ENCODE measurements at places on chromosomes 6 and 20.
A peak's percentile ranks its signal among the peaks of the same experiment; 100 is the strongest.

- DNase-seq = no peak
Observed at GRCh38 chr6:70474751-70475150, 61.4 kb downstream of the FAM135A start.

DNA sequence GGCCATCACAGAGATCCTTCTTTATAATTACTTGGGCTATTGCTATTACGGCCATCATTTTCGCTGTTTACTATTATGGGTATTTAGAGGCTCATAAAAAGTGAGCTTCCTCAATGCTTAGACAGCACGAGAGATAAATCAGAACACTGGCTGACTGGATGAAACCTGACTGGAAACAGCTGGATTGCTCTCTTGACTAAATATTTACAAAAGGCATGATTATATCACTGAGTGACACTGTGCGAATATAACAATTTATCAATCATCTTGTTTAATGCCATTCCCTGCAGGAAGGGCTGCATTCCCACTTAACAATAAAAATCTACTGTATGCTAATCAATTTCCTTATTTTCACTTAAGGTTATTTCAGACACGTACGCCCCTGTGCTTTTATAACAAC, 260.1 kb upstream of the ARID1B start:
- no peak for DNase-seq

- no peak for DNase-seq
Observed at GRCh38 chr6:5172897-5173474, 87.8 kb downstream of the LYRM4 start.

DNA sequence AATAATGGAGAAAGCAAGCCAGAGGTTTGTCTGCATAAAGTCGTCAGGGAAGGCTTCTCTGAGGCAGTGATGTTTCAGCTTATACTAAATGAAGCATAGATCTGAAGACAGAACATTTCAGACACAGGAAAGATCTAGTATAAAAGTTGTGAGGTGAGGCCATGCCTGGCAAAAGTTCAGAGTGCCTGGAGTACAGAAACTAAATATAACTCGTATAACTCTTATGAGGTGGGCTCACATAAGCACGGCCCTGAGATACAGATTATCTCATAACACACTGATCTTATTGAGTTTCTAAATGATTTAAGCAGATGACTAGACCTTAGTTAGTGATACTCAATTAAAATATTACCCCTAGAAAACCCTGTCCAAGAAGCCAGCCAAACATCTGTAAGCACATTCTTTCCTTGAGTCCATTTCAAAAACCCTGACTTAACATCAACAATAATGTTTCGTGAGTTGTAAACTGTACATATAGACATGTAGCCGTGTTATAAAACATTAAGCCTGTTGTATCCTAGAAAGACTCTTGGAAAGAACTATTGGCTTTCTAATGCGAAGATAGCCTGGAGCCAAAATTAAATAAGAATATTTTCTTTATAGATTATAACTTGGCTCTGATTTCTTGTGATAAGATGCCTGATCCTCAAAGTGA, 667.6 kb downstream of the TENT5A start:
- no peak for DNase-seq

DNA sequence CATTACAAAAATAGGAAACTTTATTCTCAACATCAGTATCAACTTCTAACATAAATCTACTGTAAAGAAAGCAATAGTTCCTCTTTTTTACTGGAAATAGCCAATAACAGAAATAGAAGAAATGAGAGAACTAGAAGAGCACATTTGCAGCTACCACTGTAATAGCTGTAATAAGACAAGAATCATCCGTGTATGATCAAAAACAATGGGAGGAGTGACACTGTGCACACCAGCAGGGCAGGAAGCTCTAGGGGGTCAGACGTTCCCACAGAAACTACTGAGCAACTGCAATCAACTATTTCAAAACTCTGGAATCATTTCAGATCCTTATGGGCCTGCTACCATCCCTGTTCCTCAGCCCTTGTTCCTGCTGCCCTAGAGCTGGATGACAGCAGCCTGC, 43.7 kb downstream of the NINL start:
- no peak for DNase-seq

DNA sequence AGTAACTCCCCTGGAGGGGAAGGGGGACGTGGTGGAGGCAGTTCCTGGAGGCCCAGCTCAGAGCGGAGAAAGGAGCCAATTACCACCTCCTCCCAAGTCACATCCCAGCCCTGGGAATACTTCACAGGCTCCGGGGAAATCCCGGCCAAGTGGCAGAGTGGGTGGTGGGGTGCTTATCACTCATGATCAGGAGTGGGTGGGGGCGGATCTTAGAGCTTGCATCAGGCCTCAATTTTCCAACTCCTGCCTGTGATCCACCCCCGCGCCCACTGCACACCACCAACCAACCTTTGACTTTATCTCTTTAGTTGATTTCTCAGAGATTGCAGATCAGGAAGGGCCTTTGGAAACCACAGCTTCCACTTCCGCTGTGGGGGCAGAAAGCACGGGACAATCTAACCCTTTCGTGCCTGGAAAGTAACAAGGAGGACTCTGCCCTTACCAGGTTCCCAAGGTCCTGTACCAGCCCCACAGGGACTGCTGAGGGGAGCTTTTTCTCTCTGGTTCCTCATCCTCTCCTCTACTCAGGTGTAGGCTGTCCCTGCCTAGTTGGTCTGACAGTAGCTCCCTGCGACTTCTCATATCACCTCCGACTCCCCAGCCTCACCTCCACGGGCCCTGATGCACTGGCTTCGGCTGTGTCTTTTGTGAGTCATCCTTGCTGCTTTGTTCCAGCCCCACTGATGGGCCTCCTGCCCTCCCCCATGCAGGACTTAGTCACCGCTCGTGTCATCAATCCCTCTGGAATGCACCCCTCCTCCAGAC, 24.9 kb upstream of the IER3 start:
- no peak for DNase-seq

DNA sequence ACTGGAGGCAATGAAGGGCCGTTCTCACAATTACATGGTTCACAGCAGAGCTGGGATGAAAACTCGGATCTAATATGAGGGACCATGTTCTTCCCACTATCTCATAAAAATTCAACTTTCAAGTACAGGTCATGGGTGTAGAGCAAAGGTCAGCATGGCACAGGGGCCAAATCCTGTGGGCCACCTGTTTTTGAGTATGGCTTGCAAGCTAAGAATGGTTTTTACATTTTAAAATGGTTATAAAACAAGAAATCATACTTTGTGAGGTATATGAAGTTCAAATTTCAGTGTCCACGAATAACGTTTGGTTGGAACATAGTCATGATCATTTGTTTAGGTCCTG, 4.6 kb downstream of the MAP3K5 start:
- no peak for DNase-seq

DNA sequence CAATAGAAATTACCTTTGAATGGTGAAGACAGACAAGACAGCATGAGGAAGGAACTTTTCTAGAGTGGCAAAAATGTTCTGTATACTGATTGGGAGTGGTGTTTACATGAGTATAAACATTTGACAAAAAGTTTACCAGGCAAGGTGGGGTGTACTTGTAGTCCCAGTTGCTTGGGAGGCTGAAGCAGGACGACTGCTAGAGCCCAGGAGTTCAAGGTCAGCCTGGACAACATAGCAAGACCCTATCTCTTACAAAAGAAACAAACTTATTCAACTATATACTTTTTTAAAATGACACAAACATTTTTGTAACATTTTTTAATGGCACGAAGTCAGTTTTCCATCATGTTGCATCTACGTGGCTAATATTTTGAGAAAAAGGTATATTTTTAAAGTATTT, 40.5 kb downstream of the ZHX3 start:
- DNase-seq = no peak

DNA sequence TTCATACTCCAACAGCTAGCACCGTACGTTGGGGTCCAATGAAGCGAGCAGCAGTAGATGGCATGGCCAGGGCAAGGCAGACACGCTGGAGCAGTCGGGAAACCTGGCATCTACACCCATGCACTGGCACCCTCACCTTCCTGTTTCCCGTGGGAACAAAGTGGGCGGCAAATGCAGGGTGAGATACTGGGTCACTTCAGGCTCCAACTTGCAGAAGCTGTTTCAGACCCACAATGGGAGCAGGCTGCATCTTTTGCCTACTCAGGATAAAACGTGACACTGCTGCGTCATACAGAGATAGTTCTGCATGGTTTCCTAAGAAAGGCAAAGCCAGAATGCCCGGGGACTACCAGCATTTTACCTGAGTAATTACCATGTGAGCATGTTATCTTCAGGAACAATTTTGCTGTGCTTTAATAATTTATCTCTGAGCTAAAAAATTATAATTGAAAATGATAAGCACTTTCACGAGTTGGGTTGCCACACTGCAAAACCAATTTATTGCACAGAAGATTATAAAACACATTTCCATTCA, 10.9 kb upstream of the CD93 start:
- no peak for DNase-seq

DNA sequence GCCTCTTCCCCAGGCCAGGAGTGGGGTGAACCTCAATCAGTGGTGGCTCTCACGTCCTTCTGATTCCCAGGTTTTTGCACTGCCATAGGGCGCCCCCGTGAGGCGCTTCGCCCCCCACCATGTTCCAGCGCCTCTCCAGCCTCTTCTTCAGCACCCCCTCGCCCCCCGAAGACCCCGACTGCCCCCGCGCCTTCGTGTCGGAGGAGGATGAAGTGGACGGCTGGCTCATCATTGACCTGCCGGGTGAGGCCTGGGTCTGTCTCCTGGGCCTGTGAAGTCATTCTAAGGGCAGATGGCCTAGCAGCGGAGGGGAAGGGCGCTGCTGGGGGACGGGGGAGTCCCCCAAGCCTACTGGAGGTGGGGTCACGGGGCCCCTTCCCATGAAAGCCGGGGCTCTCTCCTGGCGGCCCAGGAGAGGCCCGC, 4.5 kb downstream of the TP53INP2 start:
- DNase-seq = peak; percentile 58

- no peak for DNase-seq
Observed at GRCh38 chr6:132598473-132598872, 8.9 kb upstream of the TAAR5 start.

DNA sequence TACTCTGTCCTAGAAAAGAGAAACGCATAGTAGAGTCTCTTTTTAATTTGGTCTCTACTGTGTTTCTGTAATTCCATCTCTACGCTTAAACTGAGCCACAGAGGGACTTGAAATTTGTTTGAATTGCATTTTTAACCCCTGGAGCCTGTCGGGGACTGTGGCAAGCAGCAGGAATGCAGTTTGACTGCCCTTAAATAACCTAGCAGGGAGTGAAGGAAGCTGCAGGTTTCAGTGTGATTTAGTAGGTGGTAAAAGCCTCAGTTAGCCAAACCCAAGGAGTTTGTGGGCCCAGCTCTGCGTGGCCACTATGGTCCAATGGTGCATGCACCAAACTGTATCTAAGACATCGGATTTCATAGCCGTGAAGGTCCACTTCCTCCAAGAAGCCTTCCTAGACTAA, 70.3 kb upstream of the MC3R start:
- no peak for DNase-seq

DNA sequence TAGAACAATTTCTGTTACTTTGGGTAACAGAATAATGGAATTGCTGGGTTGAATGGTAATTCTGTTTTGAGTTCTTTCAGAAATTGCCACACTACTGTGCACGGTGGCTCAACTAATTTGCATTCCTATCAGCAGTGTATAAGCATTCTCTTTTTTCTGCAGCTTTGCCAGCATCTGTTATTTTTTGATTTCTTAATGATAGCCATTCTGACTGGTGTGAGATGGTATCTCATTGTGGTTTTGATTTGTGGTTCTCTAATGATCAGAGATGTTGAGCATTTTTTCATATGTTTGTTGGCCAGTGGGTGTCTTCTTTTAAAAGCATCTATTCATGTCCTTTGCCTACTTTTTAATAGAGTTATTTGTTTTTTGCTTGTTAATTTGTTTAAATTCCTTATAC, 846.8 kb downstream of the KIF16B start:
- DNase-seq = no peak

DNA sequence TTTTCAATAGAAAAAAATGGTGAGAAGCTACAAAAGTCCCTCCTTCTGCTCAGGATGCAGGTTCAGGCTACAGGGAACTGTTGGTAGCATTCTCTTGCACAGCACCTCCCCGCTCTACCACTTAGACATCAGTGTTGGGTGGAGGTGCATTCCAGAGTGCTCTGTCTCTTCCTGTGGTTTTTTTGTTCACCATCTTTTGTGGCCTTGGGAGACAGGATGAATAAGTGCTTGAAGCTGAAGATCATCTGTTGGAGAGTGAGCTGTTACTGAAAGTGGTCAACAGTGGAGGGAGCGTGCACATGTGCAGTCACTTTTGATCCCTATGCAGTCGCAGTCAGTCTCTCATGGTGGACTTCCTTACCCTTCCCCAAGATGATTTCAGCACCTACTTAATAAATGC, 16.6 kb upstream of the BTBD3 start:
- no peak for DNase-seq

DNA sequence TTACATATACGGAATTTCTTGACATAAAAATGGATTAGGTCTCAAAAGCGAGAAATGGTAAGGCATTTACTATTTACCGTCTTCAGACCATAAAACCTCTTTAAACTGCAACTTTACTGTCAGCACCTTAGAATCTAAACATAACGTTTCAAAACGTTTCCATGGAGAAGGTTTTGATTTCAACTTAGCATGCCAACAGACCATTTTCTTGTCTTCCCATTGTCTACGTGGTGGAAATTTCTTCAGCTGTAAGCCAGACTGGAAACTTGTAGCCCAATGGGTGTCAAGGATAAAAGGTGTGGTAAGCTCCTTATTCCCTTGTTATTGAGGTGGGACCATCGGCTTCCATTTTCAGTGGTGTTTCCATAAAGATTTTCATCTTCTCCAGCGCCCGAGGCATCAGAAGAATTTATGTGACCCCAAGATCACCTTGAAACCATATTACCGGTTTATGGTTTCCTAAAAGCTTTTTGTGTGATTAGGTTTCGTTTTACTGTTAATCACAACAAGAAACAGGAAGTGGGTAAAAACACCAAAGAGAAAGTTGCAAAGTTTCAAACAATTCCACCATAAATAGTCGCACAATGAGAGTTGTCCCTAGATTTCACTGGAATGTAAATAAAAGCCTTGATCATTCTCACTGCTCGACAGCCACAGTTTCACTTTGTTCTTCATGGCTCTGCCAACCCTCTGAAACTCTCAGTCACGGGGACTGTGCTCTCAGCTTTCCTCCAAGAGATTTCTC, 63.0 kb upstream of the CD2AP start:
- DNase-seq = no peak

DNA sequence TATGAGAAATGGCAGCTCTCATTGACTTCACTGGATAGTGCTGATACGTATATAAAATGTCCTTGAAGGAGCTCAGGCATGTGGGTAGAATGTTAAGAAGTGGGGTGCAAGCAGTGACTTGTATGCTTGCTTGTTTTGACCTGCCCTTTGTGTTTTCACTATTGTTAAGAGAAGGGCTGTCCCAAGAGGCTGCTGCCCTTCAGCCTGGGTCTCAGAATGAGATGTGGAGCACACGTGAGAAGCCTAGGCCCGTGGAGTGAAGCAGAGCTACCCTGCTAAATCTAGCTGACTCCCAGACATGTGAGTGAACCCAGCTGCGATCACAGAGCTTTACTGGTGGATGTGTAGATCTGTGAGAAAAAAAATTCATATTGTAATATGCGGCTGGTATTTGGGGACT, 305.3 kb upstream of the RGS17 start:
- DNase-seq = no peak

Data from liver (tissue), 10 donors.